CD4-positive, alpha-beta T cell treated with Interleukin-4 for 1 hour (primary cell): ENCODE measurements at places on chromosomes 16 and 17.

GRCh38 chr17:19713462-19713861 is 2.9 kb downstream of the SLC47A2 start:
- DNase-seq = no peak

GRCh38 chr16:75064403-75065148 is 52.0 kb downstream of the LDHD start:
- DNase-seq = peak; percentile 15

GRCh38 chr17:16986391-16986790 is 14.5 kb upstream of the TNFRSF13B start:
- no peak for DNase-seq

GRCh38 chr17:34024386-34024785 is 230.7 kb upstream of the CCL2 start:
- no peak for DNase-seq

- DNase-seq = no peak
Observed at GRCh38 chr17:31067691-31068184, 27.0 kb upstream of the NF1 start.

DNA sequence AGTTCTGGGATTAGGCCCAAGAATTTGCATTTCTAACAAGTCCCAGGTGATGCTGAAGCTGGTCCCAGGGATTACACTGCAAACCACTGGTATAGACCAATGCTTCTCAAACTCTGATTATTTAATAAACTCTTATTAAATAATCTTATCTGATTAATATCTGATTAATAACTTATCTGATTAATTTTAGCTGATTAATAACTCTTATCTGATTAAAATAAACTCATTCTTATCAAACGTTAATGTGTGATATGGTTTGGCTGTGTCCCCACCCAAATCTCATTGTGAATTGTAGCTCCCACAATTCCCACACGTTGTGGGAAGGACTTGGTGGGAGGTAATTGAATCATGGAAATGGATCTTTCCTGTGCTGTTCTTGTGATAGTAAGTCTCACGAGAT is 78.6 kb upstream of the TANC2 start:
- no peak for DNase-seq

DNA sequence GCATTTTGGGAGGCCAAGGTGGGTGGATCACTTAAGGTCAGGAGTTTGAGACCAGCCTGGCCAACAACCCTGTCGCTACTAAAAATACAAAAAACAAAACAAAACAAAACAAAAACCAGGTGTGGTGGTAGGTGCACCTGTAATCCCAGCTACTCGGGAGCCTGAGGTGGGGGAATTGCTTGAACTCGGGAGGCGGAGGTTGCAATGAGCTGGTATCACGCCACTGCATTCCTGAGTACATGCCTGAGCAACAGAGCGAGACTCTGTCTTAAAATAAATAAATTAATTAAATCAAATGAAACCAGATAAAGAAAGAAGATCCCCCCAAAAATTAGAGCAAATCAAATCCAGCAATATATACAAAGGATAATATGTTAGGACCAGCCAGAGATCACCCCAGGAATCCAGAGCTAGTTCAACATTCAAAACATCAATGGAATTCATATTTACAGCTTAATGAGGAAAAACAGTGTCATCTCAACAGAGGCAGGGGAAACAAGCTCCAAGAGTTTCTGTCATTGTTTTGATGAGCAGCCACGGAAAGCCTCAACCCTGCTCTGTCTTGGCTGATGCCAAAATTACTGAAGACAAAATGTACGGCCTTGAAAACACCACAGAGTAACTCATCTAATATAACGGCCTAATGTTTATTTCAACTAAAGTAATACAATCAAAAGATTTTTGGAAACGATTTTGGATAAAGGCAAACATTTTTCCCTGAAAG is 3.7 kb downstream of the PEMT start:
- no peak for DNase-seq

DNA sequence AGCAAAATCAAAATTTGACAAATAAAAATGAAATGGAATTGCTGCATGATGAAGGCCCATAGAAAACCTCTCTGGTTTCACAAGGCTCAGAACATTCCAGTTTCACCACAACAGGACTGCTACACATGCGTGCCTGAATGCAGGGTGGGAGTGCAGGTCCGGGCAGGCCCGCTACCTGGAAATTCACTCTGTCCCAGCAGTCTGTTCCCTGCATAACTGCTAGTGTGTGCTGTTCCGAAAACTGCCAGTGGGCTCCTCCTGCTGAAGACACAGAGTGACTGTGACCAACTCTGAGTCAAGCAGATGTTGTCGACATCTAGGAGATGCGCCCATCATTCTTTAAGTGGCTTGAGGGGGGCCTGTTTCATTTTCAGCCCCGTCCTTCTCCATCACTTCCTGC is 284.8 kb upstream of the MAF start:
- DNase-seq = no peak

DNA sequence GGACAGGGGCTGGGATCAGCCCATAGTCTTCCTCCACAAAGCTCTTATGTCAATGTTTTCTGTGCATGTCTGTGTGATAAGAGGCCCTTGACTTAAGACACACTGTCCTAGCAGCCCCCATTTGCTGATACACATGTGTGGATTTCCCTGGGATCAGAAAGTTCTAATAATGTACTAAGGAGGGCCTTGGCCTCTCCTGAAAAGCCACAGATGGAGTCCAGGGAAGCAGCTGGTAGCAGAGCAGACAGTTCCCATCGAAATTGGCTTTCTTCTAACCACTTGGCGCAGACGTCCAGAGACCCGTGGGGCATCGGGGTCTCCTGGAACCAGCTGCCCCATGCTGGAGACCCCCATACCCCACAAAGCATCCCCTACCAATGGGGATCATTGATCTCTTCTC is 4.3 kb upstream of the GP2 start:
- DNase-seq = no peak

- DNase-seq = no peak
Observed at GRCh38 chr17:1362964-1363363, 37.1 kb downstream of the YWHAE start.

GRCh38 chr17:51590071-51590656 is 329.8 kb downstream of the UTP18 start:
- DNase-seq = no peak

GRCh38 chr17:77867308-77867781 is 91.2 kb upstream of the TNRC6C start:
- DNase-seq = no peak

GRCh38 chr17:79657861-79658810 is 47.3 kb upstream of the RBFOX3 start:
- DNase-seq = no peak

DNA sequence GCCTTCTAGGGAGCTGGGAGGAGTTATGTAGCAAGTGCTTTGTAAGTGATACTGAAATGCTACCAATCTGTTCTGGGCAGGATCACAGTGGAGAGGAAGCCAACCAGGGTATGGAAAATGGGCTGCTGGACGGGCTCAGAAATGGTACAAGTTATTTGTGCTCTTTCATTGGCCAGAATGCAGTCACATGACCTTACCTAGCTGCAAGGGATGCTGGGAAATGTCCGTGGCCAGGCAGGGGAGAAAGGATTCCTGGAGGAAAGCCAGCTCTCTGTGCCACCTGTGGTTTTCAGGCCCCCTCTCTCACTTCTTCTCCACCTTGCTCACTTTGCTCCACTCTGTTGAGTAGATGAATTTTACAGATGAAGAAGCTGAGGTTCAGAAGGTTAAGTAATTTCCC is 4.8 kb downstream of the EEF2K start:
- DNase-seq = no peak

- DNase-seq = no peak
Observed at GRCh38 chr17:34283571-34283970, 2.0 kb upstream of the CCL11 start.

- no peak for DNase-seq
Observed at GRCh38 chr17:17701658-17702057, 20.4 kb downstream of the RAI1 start.

DNA sequence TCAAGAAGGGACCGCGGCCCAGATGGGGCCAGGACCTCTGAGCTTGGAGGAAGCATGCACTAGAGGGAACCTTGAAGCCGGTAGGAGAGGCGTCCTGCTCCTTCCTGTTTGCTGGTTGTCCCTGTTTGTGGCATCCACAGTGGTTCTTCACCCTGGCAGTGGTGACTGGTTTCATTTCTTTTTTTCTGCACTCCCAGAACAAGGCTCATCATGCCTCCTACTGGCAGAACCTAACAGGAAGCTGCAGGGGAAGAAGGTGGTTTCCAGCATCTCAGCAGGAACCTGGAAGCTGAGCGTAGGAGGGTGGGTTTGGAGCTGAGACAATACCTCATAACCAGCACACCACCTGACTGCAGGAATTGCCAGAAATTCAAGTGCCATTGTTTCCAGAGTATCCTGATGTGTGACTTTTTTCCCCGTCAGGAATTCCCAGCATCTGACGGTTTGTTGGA is 5.8 kb downstream of the TMEM231 start:
- peak; percentile 54 for DNase-seq

DNA sequence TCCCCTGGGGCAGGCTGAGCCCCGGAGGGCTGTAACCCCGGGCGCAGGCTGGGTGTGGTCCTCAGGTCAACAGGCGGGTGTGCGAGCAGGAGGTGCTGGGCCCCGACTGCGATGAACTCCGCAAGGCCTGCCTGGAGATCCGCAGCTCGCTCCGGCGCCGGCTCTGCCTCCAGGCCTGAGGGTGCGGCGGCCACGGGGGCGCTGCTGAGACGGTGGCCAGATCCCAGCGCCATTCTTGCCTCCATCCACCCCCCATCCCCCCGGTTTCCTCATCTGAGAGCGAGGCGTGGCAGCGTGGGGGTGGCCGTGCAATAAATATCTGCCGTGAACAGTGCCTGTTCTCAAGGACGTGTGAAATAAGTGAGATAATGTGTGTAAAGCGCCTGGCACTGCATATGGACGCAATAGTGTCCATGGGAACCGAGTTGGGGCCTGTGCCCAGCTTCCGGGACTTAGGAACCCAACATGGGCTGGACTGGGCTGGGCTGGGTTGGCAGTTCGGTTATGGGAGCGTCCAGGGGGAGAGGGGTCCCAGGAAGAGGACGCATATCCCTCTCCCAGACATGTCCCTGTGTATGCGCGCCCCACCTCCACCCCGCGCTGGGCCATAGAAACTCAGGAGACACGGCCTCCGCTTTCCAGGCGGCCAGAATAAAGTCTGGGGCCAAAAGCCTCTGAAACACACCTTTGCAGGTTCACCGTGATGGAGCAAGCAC is 15.0 kb downstream of the ZNF213 start:
- DNase-seq = peak; percentile 56

GRCh38 chr17:41812381-41813151 is at the start of gene FKBP10:
FKBP10 (plus strand) TSS chr17:41813004; CDS start chr17:41813035, 31 bp downstream.
- peak; percentile 30 for DNase-seq

- DNase-seq = no peak
Observed at GRCh38 chr16:75372236-75372856, 61.0 kb downstream of the CFDP1 start.

DNA sequence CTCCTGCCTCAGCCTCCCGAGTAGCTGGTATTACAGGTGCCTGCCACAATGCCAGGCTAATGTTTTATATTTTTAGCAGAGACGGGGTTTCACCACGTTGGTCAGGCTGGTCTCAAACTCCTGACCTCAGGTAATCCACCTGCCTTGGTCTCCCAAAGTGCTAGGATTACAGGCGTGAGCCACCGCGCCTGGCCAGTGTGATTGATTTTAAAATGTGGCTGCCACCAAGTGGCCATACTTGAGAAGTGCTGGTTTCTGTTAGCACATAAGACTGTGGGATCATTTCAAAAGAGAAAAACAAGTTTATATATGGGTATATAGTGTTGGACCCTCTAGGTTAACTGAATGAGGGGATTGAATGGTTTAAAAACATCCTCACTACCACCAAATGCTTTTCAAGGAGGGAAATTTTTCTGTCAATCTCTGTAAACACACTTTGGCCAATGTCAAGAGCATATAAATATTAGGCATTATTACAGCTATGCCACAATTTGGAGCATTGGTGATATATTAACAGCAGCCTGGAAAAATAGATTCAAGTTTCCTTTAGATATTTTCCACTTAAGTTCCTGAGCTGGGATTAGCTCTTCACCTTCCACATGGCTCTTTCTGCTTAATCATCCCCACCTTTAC is 13.5 kb upstream of the DHRS13 start:
- peak; percentile 66 for DNase-seq

DNA sequence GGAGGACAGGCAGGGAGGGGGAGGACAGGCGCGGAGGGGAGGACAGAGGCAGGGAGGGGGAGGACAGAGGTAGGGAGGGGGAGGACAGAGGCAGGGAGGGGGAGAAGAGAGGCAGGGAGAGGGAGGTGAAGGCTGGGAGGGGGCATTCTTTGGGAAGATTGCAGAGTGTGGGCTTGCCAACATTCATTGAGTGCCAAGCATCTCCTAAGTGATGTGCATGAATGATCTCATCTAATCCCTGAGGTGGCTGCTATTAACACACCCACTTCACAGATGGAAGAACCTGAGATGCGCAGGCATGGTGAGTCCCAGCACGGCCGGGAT is 58.3 kb downstream of the NT5M start:
- DNase-seq = no peak

DNA sequence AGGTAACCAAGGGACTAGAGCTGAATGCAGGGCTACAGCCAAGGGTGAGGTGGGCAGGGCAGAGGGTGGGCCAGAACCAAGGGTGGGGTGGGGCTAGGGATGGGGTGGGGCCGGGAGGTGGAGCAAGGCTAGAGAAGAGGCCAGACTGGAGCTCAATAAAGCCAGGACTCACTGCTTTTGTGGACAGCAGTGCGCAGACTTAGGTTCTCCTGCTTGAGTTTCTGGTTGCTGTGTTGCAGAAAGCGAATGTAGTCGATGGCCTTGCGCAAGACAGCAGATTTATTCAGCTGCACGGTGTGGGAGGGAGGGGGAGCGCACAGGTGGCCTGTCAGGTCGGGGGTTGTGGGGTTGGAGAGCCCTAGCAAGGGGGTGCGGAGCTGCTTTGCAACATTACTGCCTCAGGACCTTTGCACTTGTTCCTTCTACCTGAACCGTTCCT is 18.7 kb downstream of the SREBF1 start:
- DNase-seq = no peak

GRCh38 chr16:25106567-25107465 is 4.7 kb upstream of the LCMT1 start:
- peak; percentile 83 for DNase-seq

DNA sequence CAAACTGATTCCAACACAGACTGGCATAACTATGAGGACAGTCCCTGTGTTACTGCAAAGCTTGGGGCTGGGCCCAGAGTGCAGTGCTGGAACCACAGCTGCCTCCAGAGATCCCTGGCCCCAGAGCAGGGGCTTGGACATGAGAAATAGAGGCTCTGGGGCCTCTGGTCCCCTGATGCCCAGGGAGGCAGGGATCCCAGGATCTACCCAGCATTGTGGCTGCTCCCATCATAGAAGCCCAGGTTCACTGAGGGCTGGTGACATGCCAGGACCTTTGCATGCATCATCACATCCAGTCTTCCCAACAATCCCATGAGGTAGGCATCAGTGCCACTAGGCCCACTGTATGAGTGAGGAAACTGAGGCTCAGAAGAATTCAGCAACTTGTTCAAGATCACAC is 95.8 kb downstream of the TMEM132E start:
- DNase-seq = no peak

DNA sequence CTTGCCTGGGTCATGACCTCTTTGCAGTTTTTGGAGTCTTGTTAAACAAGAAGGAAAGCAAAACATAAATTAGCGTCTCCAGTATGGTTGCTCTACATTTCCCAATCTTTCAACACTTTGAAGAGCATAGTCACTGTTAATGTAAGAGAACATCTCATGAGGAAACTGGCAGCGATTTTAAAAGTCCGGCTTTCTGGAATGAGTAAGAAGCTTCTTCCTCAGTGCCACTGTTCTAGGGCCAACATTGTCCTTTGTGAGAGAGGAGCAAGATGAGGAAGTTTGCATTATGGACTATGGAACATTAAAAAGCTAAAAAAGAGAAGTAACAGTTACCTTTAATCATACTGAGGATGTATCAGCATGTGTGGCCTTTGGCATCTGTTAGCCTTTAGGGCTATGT is 73.1 kb downstream of the WNT3 start:
- DNase-seq = no peak
